ENCODE measurements at places on chromosomes 5 and 9. TPM values are rescaled to one million over a fixed set of nuclear protein-coding genes. Genes with fewer than 3 reads are reported as not detected.

ADAMTS12 gene
- total RNA-seq: 26.8 TPM

RNF180 gene
- 4.6 TPM for total RNA-seq

SOHLH1 gene
- total RNA-seq: not detected

PDE8B gene
- 5.3 TPM for total RNA-seq

CORO2A gene
- 2.3 TPM for total RNA-seq

PCDHA11 gene
- total RNA-seq: 0.39 TPM

KIF20A gene
- total RNA-seq: 16.3 TPM

PHYHD1 gene
- 13.5 TPM for total RNA-seq

LCP2 gene
- total RNA-seq: 10.2 TPM

PCDHAC2 gene
- 3.0 TPM for total RNA-seq

ANKRD18A gene
- 2.8 TPM for total RNA-seq

PCDHGA5 gene
- total RNA-seq: 3.6 TPM

EQTN gene
- 1.4 TPM for total RNA-seq

TTC1 gene
- 33.3 TPM for total RNA-seq

TAS2R1 gene
- total RNA-seq: not detected

SPINK6 gene
- total RNA-seq: not detected

FTMT gene
- not detected for total RNA-seq

NRG2 gene
- 0.99 TPM for total RNA-seq

REEP5 gene
- 36.8 TPM for total RNA-seq

CNTFR gene
- 7.5 TPM for total RNA-seq

ZNF483 gene
- 4.2 TPM for total RNA-seq

PCDHGC4 gene
- 5.3 TPM for total RNA-seq

PCDHA9 gene
- total RNA-seq: 0.30 TPM

MAN1B1 gene
- 39.5 TPM for total RNA-seq

SMARCA2 gene
- 180 TPM for total RNA-seq

ADGRD2 gene
- total RNA-seq: not detected

ACSL6 gene
- 3.7 TPM for total RNA-seq

CA9 gene
- total RNA-seq: 2.2 TPM

SWI5 gene
- total RNA-seq: 13.9 TPM

ATP10B gene
- total RNA-seq: 8.2 TPM

SLC36A2 gene
- 0.20 TPM for total RNA-seq

PCDHGB4 gene
- total RNA-seq: 6.1 TPM

GFI1B gene
- total RNA-seq: 0.59 TPM

SLC6A19 gene
- not detected for total RNA-seq

PHF24 gene
- 0.49 TPM for total RNA-seq

DENND4C gene
- total RNA-seq: 116 TPM

LHX3 gene
- total RNA-seq: 0.10 TPM

BHMT2 gene
- total RNA-seq: 3.0 TPM

BAAT gene
- not detected for total RNA-seq

NR5A1 gene
- not detected for total RNA-seq

CKS2 gene
- 32.4 TPM for total RNA-seq

CENPK gene
- total RNA-seq: 20.3 TPM

Measured in skin of body (tissue), 3 donors.